Stimulated activated CD8-positive, alpha-beta memory T cell treated with anti-CD3 and anti-CD28 coated beads, Interleukin-4, amount 100 ng/mL, for 48 hours (primary cell): ENCODE measurements at places on chromosomes 13 and 19.

DNA sequence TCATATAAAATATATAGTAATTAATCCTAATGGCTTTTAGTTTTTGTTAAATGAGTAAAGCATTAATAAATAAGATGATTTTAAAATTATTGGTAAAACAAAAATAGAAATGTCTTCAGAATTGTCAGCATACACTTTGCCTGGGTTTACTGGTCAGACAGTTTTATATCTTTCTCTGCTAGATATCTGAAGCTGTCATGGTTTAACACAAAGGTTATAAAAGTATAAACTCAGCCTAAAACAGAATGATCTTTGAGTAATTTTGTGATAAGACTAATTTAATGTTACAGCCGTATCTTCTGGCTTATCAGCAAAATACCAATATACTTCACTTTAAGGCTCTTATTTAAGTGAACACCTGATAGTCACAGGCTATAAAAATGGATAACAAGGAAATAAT, 17.8 kb upstream of the NAA16 start:
- DNase-seq: no peak

- no peak for DNase-seq
Observed at GRCh38 chr13:99724633-99725517, 223.6 kb downstream of the TM9SF2 start.

DNA sequence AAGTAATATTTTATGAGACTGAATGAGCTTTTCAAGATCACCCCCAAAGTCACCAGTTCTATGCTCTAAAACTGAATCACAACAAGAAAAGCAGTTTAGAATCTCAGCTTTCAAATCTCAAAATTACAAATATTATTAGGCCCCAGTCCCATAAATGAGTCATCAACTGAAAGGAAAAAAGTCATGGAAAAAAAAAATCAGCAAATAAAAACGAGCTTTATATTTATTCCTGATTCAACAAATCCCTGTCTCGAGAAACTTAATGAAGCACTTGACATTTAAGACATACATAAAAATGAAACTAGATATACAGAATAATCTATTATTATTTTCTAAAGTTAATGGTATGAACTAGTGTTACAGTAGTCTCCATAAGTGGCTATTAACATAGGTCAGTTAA, 203.0 kb downstream of the DIAPH3 start:
- no peak for DNase-seq

- DNase-seq: no peak
Observed at GRCh38 chr19:37669450-37669914, 14.2 kb upstream of the ZFP30 start.

- DNase-seq: peak; percentile 45
Observed at GRCh38 chr19:11767633-11768133, 883 bp downstream of the ZNF441 start.

DNA sequence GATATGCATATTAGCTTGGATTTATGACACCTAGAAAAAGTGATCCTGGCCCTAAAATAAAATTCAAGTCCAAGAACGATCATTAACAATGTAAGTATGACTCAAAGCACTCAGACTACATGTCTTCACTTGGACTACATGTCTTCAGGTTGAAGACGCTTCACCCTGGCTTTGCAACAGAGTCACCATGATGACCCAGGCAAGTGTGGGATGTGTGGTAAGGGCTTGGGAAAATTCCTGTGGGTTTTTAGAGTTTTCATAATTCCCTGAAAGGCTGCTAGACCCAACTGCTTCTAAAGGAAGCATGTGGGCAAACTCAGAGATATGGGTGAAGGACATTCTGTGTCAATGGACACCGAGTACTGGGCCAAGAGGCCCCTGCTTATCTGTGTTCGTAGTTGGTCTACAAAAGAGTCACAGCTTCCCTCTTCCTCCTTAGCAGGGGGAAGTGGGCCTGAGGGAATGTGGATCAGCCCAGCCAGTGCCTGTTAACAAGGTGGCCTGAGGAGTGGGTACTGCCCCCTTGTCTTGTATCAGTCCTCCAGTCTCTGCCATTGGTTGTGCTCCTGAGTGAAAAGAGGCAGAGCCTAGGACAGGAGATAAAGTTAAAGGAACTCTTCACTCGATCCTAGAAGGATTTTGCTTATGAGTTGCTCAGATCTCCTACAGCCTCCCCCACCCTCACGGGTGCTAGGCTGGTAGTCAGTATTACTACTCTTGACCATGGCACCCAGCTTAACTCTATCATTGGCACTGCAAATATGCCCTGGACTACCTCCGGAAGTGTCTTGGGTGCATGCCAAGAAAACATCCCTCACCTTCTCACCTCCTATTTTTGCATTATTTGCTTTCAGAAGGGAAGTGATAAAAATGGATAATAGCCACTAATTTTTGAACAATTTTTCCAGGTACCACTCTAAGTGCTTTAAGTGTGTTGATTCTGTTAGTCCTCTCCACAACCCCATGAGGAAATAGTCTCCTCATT, 406.3 kb downstream of the COG6 start:
- no peak for DNase-seq
